ENCODE measurements at places on chromosomes 16 and 17. TPM values are rescaled to one million over a fixed set of nuclear protein-coding genes. Genes with fewer than 3 reads are reported as not detected.

DNA sequence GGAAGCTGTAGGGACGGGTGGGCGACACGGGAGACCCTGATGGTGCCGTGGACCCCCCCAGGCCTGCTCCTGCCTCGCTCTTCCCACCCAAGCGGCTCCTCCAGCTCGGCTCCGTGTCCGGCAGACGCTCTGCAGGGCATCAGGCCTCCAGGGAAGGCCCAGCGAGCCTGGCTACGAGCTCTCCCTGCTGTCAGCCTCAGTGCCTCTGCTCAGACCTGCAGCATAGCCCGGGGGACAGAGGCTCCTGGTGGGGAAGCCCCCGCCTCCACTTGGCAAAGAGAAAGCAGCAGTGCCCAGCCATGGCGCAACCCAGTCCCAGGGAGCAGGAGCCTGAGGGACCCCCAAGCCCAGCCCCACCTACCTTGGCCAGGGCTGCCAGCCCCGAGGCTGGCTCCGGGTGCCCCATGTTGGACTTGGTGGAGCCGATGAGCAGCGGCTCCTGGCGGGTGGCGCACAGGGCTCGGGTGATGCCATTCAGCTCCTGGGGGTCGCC, 5.9 kb downstream of the FASN start:
- no peak for DNase-seq

GRCh38 chr16:23842137-23842600, 6.4 kb downstream of the PRKCB start:
- no peak for DNase-seq

- peak; percentile 43 for DNase-seq
Measured at GRCh38 chr17:75346906-75347305, 57.7 kb upstream of the SLC25A19 start.

DNA sequence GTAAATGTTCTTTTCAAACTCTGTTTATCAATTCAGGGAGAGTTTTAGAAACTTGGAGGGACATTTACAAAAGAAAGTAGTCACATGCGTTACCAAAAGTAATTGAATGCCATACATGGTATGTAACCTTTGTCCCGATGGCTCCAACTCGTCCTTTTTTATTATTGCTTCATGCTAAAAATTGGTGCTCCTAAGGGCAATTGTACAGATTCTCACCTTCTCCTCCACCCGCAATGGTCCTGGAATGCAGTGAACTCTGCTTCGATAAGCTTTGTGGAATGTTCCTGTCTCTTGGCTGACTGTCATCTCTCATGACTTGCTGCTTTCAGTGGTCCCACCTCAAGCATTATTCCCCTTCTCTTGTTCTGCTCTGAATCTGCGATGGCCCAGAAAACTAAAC, 20.9 kb downstream of the GNAO1 start:
- no peak for DNase-seq

GRCh38 chr16:3215601-3216262, 19.2 kb downstream of the ZNF200 start:
- peak; percentile 27 for DNase-seq

DNA sequence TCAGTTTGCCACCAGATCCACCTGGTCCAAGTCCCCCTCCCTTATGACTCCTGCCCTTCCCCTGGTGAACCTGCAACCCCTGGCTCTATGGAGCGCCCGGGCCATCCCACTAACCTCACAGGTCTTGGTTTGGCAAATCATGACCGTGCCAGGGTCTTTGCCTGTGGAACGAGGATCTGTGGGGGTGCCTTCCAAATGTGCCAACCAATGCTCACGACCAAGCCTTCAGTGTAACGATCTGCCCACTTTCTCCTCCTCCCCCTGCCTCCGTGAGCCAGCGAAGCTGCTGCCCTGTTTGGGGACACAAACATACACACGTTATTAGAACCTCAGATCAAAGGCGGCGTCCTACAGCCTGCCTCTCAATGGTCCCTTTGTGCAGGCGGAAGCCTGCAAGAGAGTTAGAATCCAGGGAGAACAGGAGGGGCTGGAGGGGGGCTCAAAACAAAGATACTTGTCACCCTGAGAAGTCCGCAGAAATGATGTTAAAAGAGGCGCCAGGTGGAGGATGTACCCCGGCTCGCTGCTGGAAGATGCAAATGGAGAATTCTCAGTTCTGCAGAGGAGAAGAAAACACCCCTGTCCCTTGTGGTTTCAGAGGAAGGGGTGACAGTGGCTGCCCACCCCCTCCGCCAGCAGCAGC, 9.0 kb upstream of the NKD1 start:
- no peak for DNase-seq

DNA sequence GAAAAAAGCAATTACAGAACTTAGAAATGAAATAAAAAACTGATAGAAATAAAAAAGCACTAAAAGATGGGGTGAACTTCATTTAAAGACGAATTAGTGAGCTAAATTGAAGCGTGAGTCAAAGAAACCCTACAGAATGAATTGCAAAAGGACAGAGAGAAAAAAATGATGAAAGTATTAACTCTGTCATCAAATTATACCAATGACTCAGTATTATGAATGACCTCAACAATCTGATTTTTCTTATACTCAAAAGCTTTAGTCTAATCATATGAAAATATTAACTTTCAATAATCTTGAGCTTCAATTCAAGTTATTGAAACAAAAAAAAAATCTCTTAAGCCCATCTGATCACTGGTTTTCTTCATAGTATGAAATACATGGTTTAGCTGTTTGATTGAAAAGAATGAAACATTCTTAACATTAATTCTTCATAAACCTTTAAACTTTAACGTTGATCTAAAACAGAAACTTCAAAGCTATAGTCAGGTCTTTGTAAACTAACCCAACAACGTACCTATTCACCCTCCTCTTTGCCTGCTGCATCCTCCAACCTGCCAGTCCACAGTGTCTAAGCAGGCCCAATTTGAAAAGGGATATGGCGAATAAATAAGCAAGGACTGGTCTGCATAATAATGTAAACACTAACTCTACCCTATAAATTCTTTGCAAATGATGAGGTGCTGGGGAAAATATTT, 6.6 kb downstream of the ABCA5 start:
- DNase-seq: no peak

DNA sequence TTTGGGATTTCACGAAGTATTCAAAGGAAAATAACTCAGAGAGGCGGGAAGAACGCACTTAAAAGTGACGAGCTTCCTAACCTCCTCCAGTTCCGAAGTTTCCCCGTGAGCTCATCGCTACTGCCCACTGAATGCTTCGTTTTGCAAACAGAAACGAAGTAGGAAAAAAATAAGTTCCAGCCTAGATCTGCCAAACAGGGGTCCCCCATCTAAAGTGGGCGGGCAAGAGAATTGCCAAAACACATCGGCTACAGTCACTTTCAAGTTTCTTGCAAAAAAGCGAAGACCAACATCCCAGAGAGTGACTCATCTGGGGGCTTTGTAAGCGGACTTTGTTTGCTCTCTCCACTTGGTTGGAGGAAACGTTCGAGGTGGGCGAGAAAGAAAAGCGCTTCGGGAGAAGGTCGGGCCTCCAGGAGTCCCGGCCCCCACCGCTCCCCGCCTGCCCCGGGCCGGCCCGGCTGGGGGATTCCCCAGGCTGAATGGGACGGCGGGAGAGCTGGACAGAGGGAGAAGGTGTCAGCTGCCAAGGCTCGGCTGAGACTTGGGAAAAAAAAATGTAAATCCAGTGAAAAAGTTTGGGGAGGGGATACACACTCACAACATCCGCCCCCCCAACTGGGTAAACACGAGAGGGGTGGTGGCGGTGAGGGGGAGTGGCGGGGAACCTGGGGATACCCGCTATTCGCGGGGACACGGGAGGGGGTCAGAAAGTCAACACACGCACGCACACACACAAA, 1.0 kb downstream of the VEZF1 start:
- DNase-seq: no peak

DNA sequence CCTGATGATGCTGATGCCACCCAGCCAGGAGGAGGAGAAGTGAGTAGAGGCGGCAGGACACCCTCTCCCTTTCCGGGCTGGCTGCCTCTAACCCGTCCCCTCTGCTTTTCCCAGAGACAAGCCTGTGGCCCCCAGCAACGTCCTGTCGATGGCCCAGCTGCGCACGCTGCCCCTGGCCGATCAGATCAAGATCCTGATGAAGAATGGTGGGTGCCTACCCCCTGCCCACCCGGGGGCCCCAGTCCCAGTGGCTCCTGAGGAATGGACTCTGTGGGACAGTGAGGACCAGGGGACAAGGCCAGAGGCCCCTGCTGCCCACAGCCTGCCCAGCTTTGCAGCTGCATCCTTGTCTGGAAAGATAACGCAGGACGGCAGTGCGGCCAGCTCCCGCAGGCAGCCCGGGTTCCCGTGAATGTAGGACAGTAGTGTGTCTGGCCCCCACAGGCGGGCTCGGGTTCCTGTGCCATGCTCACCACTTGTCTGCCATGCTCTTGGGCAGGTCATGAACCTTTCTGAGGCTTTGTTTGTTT, 19.9 kb downstream of the POLR3E start:
- DNase-seq: no peak

MILR1 gene
- total RNA-seq: 1.7 TPM

MPDU1 gene
- 79.8 TPM for total RNA-seq

ACE gene
- 4.8 TPM for total RNA-seq

PIK3R5 gene
- total RNA-seq: 231 TPM
